NCI-H1105 treated with DMSO at 0.1 percent for 48 hours (cell line): ENCODE measurements at places on chromosomes 1 and 21.

- DNase-seq: no peak
Measured at GRCh38 chr1:18901147-18901951, 1.0 kb downstream of the ALDH4A1 start.

DNA sequence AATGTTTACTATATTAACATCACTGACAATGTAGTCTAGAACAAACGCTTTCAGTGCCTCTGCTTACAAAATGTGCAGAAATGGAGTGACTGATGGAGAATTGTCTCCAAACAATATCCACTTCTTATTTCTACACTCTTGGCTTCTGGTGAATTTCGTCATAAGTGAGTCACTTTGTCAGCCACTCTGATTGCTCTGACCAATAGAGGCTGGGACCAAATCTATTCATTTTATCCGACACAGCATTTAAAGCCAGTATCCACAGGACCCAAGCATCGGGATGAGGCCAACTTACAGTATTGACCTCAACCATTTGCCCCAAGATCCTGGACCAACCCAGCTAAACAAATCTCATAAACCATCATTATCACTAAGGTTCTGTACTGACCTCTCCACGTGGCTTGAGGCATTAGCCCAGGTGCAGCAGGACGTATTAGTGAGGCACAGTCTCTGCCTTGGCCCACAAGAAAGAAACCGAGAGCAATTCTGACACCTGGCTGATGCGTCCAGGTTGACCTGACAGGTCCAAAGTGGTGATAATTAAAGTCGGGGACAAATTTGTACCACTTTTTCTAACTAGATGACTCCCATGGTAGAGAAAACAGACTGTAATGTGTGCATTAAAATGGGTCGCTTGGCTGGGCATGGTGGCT is 53.3 kb upstream of the ERO1B start:
- no peak for DNase-seq

DNA sequence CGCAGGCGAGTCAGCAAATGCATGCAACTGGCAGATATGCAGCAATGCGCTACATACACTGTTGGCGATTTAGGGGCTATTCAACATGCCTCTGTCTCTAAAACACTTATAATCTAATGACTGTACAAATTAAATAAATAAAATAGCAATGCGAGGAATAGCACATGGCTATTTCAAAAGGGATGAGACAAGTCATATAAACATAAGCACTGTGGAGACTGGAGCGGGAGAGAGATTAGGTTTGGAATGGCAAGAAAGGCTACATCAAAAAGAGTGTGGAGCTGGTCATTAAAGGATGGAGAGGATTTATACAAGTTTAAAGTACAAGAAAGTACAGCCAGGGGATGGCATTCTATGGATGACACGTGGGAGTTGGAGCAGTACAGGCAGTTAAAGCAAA is 523.5 kb upstream of the CAMK1G start:
- no peak for DNase-seq

GRCh38 chr1:213231795-213232231 is 180.8 kb downstream of the RPS6KC1 start:
- peak; percentile 67 for DNase-seq

DNA sequence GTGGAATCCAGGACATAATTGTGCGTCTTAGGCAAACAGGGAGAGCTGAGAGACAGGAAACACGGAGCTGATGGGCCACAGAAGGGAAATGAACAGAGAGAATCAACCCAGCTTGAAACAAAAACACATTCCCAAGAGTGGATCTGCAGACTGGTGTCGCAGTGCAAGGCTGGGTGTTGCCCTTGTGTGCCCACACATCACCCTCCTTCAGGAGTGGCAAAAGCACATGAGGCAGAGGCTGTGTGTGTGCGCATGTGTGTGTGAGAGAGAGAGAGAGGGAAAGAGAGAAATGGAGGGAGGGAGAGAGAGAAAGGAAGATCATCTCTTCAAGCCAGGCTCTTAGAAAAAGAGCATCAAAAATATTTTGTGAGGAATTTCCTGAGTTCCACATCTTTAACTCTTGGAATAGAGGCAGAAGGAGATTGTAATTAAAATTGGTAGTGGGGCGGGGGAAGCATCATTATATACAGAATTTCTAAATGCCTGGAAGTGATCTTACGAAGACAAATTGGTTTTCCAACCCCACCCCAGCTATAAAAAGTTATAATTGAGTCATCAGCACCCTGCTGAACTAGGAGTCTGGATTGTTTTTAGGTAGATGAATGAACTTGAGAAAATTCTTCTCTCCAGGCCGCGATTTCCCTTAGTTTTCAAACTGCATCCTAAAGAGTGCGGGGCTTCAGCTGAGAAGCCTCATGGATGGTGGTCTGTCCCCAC is 480.7 kb downstream of the NPHP4 start:
- DNase-seq: no peak

DNA sequence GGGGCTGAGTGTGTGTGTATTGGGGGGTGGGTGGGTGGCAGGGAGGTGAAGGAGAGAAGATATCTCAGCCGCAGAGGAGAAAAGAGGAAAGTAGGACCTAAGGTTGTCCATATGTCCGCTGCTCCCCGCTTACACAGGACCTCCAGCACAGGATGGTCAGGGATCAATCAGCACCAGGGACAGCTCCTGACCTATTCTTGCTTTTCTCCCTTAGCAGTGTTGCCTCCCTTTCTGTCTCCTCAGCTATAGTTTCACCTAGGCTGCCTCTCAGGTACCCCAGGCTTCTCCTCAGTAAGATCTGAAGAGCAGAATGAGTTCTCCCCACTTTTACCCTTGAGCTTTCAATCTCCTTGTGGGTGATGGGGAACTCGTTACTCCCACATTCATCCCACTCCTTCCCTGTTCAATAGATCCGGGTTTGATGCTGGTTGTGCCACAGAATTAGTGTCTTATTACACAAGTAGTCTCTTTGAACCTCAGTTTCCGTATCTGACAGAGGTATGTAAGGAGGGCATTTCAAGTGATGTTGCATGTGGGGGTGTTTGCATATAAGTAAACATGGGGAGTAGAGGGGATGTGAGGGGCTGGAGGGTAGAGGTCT is 1.4 kb upstream of the DPH2 start:
- no peak for DNase-seq

DNA sequence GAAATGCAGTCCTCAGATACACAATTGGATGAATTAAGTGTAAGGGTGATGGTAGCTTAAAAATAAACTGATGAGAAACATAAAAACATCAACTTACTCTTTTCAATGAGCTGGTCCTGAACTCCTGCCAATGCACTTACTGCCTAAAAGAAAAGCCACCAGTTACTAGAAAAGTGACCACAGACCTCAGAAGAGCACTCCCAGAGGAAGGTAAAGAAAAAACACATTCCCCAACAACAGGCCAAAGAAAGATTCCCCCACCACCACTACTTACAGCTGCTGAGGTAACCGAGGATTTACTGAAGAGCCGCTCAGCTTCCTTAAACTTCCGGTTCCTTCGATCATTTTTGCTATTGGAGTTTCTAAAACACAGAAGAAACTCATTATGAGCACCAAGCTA is 5.4 kb downstream of the MEAF6 start:
- DNase-seq: no peak

GRCh38 chr1:166133276-166133841 is 33.4 kb downstream of the FAM78B start:
- DNase-seq: no peak

DNA sequence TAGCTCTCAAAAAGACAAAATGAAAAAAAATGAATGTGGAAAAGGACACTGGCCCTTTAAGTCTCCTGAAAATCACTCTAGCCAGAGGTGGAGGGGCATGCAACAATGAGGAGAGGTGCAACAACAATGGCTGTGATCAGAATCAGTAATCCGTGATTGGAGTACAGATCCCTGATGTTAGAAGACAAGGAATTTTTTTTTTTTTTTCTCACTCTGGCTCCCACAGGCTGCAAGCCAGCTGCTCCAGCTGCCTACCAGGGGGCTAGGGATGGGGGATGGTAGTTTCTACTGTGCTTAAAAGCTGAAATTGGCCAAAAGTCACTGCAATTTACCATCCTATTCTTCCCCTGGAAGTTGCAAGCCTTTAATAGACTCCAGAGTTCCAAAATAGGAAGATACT is 54.5 kb downstream of the STYXL2 start:
- no peak for DNase-seq

DNA sequence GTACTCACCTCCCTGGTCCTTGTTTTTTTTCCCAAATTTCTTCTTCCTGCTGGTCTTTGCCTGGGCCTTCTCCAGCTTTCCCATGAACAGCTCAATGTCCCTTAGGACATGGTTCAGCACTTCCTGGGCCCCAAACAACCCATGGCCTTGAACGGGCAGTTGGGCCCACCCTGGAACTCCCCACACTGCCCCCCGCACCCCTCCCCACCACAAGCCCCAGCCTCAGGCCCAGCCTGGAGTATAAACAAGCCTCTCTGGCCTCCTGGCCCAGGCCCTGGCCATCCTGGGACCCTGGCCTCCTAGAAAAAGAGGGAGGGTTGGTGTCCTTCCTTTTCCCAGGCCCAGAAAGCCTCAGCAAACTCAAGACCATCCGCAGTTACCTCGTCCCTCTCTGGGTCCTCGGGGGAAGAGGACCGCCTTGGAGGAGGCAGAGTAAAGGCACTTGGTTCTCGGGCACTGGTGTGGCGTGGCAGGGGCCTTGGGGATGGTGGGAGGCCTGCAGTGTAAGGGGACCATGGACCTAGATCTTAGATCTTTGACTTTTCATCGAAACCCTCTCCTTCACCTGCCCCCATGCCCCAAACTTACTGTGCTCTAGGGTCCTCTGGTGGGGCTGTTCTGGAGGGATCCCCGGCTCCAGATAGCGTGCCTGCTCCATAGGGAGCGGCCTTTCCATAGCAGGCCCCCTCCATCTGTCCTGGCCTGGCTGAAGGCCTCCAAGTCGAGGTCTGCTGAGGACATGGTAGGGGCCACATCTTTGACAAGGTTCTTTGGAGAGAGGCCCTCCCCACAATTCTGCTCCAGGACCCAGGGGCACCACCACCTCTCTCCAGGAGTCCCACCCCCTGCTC is 5.6 kb downstream of the EPS8L3 start:
- DNase-seq: no peak

DNA sequence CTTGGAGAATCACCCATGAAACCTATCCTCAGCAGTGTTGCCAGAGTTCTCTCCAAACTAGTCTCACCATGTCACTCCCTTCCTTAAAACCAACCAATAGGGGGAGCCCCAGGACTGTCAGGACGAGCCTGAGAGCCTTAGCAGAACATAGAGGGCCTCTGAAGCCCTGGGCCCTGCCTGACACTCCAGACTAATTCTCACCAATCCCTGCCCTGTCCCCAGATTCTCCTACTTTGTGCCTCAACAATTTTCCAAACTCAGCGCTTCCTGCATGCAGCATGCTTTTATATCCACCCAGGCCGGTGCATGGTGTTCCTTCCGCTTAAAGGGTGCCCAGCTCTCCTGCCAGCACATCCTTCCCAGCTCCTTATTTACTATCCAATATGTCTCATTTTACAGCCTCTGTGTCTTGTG is 42.7 kb downstream of the HSD3B1 start:
- DNase-seq: peak; percentile 60

- no peak for DNase-seq
Measured at GRCh38 chr1:183368213-183369108, 49.7 kb downstream of the NMNAT2 start.

- no peak for DNase-seq
Measured at GRCh38 chr1:47865881-47866535, 131.2 kb downstream of the TRABD2B start.

- DNase-seq: no peak
Measured at GRCh38 chr1:231387770-231388669, 34.1 kb downstream of the EGLN1 start.

DNA sequence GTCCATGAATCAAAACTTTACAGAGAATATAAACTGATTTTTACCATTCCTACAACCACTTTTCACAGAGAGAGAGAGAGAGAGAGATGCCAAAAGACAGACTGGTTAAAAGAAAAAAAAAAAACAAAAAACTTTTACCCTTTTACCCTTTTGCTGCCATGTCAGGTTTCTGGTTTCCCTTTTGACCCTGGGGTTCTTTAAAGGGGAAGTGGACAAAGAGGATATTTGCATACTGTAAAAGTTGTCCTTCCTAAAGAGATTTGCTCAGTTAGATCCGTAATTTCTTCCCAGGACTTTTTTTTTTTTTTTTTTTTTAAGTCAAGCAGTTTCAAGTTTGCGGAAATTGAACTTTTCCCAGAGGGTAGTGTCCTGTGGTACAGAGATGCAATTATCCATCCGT is 287.8 kb upstream of the RGS18 start:
- no peak for DNase-seq

DNA sequence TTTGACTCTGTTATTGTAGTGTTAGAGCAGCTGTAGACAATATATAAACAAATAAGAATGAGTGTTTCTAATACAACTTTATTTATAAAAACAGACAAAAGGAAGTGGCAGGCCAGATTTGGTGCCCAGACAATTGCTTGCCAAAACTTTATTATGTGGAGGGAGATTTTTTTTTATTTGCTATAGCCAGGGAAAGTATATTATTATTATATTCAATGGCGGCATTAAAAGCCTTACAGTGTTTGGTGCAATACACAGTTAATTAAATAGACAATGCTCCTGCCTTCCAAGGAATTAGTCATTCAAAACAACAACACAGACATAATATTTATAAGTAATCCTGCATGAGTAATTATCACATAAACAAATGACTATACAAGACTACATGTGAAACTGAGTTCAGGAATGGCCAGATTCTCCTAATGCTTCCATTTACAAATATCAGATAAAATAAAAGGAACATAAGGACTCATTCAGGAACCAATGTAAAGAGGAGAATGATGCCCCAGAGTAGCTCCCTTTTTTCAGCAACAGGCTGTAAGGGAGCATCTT is 10.6 kb upstream of the RC3H1 start:
- DNase-seq: no peak

GRCh38 chr1:41650028-41650880 is 165.8 kb upstream of the EDN2 start:
- DNase-seq: no peak

DNA sequence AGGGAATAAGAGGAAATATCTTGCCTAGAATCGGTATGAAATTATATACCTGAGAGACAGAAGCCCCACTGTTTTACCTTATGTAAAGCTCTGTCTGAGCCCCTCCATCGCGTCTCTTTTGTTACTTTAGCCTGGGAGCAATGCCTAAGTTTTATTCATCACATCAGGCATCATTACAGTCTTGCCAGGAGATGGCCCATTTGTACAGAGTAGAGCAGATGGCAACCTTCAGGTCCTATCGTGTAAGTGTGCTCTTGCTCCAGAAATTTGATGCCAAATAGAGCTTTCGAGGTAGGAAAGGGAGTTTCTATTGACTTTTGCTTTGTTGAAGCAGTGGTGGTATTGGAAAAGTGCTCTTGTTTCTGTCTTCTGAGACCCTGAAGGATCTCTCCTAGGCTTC is 24.9 kb downstream of the CFAP126 start:
- no peak for DNase-seq

GRCh38 chr1:150233359-150234308 is 2.3 kb downstream of the ANP32E start:
- peak; percentile 16 for DNase-seq

- DNase-seq: peak; percentile 55
Measured at GRCh38 chr1:18640228-18641004, 9.8 kb downstream of the PAX7 start.

- no peak for DNase-seq
Measured at GRCh38 chr1:72462186-72462905, 180.0 kb upstream of the NEGR1 start.

GRCh38 chr1:161228032-161228431 is 2.2 kb downstream of the TOMM40L start:
- DNase-seq: no peak

- no peak for DNase-seq
Measured at GRCh38 chr1:171173069-171173468, 12.0 kb upstream of the FMO2 start.

GRCh38 chr1:32816676-32817158 is 441 bp downstream of the YARS1 start:
- peak; percentile 46 for DNase-seq

- no peak for DNase-seq
Measured at GRCh38 chr1:7299994-7300393, 471.1 kb upstream of the VAMP3 start.

GRCh38 chr1:114707604-114708003 is 9.0 kb downstream of the NRAS start:
- DNase-seq: no peak
